ENCODE measurements at places on chromosomes 13 and 19.

DNA sequence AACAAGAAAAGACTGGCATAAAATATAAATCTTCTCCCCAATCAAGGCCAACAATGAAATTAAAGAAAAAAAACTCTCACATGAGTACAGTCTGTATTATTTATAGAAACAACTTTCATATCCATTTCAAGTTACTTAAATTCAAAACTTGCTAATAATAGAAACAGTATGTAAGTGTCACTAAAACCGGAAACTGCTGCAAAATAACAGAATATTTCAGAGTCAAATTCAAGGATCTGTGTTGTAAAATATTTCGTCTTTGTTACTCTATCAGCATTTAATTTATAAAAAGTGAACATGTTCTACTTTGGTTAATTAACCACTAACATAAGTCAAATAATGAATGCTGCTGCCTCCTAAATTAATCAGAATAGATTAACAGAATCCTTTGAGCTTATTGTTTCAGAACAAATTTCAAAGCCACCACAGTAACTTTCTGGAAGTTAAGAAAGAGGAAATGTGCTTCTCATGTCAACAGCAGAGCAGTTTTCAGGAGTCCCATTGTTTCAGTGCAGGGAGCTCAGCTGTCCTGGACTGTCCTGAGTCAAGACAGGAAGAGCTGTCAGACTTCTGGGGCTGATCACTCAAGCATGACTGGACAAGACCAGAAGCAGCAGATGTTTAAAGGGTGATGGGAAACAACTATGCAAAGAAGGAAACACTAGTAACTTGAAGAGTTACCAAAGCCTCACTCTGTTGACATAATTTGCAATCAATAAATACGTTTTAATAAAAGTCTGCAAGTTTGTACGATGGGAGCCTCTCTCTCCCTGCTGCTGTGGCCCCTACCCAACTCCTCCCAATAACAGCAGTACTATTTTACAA, 76.9 kb downstream of the FOXO1 start:
- DNase-seq = no peak

DNA sequence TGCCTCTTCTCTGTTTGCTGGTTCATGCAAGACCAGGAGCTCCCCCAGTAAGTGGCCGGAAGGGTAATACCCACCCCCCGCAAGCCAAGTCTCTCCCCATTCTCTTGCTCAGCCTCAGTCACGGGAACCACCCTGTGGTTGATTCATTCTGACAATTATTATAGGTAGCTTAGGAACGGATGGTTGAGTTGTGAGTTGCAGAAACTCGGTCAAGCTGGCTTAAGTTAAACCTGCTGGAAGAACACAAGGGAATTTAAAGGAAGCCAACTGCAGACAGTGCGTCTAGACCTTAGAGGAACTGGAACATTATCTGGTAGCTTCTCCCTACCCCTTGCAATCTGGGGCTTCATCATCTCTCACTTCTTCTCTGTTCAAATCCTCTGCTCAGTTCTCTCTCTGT, 8.9 kb downstream of the FPR1 start:
- DNase-seq = no peak

DNA sequence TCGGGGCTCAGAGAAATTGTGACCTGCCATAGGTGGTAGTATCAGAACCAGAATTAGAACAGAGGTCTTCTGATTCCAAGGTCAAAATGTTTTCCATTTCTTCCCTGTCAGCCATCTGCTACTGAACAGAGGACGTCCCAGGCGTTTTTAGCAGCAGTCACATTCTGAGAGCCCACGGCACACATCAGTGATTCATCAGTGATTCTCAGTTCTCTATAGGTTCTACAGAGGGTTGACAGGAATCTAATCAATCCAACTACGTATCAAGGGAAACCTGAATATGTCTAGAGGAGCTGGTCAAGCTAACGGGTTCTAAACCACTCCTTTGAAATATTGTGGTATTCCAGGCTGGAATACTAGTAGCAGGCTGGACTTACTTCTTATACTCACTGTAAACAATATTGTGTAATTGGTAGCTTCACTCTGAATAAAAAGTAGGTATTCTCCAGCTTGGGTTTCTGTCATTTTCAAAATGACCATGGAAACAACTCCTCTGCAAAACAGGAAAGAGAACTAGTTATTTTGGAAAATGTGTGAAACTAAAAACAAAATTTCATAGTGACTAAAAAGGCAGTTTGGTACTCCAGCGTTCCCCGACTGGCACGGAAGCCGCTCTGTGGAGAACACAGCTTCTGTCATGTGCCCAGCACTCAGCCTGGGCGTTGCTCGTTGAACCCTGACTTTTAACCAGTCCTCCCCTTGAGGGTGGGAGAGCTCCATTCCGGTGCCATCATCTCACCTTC, 43.2 kb downstream of the FLT3 start:
- no peak for DNase-seq

- peak; percentile 26 for DNase-seq
These were observed 27.5 kb upstream of the SHKBP1 start for GRCh38 chr19:40549007-40549708.

DNA sequence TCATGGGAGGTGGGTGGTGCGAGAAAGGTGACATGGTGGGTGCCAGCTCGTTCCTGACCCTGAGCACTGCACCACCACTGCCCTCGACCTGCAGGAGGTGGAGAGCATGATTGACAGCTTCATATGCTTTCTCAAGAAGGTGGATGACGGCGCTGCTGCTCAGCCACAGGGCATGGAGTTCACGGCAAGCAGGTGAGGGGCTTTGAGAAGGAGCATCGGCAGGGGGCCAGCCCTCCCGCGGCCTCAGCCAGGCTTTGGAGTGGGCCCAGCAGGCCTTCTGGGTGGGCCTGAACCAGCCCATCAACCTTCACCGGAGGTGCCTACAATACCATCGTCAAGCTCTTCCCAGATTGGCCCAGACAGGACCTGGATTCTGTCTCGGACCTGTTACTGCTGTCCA, 18.9 kb upstream of the ZNF14 start:
- no peak for DNase-seq

- no peak for DNase-seq
These were observed 15.3 kb downstream of the MBNL2 start for GRCh38 chr13:97237388-97237787.

GRCh38 chr13:30810801-30811200, 75.5 kb downstream of the ALOX5AP start:
- DNase-seq = no peak

- DNase-seq = no peak
These were observed 68.8 kb downstream of the DNAJC3 start for GRCh38 chr13:95745752-95746151.

DNA sequence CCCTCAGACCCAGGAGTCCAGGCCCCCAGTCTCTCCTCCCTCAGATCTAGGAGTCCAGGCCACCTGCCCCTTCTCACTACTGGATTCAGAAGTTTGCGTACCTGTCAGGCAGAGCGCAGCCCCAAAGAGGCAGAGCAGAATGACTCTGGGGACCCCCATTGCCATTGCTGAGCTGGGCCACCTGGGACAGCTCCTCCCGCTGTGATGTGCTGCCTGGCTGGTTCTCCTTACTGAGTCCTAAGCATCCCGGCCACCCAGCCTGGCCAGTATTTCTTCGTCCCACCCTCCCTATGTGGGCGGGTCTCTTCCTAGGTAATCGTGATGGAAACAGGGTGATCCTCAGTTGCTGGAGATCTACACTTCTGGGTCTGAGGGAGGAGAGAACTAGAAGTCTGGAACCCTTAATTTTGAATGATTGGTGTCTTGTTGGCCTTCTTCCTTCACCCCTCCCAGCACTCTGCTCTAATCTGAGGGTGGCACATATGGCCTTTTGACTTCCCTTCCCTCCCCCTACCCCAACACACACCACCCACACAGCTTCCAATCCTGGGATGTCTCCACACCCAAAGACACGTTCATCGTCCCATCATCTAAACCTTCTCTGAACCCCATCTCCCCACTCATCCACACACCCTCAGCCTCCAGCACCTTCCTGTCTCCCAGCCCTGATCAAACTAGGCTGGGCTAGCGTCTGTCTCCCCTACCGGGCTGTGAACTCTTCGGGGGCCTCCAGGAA, at the start of gene LYPD5:
LYPD5 (minus strand) TSS at position 232 of the 736 bp plus-strand sequence; CDS start at position 165, 67 bp downstream.
- no peak for DNase-seq

GRCh38 chr19:48779636-48780035, 24.3 kb downstream of the FGF21 start:
- no peak for DNase-seq

GRCh38 chr19:23867895-23868294, 46.8 kb upstream of the ZNF726 start:
- DNase-seq = no peak

- DNase-seq = no peak
These were observed 2.3 kb downstream of the SLC46A3 start for GRCh38 chr13:28716511-28716910.

DNA sequence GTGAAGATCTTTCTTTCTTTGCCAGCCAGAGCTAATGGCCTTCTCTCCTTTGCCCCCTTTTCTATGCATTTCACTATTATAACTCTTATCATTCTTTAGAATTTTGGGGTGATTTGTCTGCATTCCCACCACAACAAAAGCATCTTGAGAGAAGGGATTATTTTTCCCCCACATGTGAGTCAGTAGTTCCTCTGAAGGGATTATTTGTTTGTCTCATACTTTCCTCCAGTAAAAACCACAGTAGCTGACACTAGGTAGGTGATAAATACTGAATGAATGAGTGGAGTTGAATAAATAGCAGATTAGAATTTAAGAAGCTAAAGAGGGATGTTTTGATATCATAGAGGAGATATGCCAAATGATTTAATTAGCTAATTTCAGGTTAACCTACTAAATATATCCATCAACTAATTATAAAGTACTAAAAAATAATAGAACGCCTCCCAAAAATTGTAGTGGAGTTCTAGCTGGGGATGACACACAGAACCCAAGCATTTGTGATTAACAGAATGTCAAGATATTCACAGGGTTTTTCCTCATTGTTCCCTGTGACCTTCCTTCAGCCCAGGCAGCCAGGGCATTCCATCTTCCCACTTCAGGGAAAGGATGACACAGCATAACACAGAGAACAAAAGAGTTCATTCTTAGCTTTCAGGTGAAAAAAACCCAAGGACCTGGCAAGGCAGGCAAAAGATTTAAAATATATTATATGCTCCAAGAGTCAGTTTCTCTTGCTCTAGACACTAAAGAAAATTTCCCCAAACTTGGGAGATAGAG, 3.5 kb upstream of the TBC1D4 start:
- no peak for DNase-seq

- no peak for DNase-seq
These were observed 250.9 kb downstream of the DLEU7 start for GRCh38 chr13:50592412-50593155.

GRCh38 chr13:99500839-99501183, 461 bp upstream of the TM9SF2 start:
- no peak for DNase-seq
